Effector CD4-positive, alpha-beta T cell (primary cell): ENCODE measurements at places on chromosomes 4 and X.
A peak's percentile ranks its signal among the peaks of the same experiment; 100 is the strongest.

DNA sequence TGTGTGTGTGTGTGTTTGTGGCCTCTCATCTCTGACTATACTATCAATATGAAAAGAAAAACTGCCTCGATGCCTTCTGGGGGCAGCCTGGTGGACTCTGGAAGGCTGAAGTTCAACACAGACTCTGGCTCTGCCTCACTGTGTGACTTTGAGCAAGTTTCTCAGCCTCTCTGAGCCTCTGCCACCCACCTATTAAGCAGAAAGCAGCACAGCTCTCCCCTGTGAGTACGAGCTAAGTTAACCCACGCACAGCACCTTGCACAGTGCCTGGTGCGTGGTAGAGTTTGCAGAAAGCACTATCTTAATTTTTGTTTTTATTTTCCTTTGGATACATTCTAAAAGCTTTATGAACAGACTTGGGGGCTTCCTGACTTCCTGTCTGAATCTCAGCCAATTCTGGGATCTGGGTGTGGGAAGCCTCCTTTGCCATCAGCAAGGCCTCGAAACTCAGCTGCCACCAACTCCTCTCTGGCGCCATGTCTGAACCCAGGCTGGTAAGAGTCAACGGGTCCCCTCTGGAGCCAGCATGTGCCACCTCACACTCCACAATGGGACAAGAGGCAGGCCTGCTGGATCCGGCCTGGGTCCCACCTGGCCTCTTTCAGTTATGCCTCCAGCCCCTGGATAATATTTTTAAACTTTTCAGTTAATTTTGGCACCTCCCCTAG lies 57.3 kb downstream of the JAKMIP1 start:
- no peak for DNase-seq

GRCh38 chr4:5753366-5753765 lies 42.4 kb downstream of the EVC start:
- no peak for DNase-seq

GRCh38 chrX:14083783-14084182 lies 54.1 kb upstream of the GEMIN8 start:
- no peak for DNase-seq

DNA sequence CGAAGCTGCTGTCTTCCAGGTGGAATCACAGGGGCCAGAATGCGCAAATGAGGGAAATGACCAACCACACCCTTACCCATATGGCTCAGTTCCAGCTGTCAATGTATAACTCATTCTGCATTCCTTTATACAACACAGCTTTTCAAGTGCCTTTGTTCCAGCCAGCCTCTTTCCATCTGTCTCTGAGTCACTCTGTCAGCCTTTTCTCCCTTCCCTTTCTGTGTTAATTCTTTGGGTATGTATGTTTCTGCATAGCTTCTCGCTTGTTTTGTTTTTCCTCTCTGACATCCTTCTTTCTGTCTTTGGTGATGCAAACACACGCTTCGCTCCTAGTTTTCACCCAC lies 54.5 kb downstream of the RS1 start:
- no peak for DNase-seq

DNA sequence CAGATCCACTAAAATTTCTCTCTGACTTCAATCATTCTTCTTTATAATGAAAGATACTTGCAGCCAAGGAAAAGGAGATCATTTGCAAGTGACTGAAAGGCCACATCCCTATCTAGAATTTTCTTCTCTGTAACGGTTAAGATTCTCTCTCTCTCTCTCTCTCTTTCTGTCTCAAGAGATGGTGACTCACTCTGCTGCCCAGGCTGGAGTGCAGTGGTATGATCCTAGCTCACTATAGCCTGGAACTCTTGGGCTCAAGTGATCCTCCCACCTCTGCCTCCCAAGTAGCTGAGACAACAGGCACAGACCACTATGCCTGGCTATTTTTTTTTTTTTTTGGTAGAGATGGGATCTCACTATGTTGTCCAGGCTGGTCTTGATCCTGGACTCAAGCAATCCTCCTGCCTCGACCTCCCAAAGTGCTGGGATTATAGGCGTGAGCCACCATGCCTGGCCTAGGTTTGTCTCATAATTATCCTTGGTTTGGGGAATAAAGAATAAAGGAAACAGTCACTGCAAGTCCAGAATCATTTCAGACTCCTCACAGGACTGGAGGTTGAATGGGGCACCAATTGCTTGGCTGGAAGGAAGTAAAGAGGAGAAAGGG lies 33.3 kb upstream of the GALNT7 start:
- no peak for DNase-seq

GRCh38 chrX:39894683-39895082 lies 203.1 kb downstream of the BCOR start:
- no peak for DNase-seq

DNA sequence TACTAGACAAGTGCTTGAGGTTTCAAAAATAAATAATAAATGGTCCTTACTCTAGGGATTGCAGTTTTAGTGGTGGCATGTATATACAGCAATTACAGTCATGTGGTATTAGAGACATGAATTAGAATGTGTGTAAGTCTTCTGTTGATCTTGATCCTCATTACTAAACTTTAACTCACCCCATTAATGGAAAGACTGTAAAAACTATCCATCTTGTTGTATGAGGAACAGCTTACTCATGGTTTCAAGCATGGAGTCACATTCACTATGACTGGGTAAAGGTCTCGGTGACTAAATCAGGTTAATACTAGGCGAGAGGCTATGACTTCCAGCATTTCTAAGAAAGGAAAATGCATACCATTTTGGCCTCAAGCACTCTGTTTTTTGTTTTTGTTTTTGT lies 107.0 kb upstream of the HPGD start:
- no peak for DNase-seq

DNA sequence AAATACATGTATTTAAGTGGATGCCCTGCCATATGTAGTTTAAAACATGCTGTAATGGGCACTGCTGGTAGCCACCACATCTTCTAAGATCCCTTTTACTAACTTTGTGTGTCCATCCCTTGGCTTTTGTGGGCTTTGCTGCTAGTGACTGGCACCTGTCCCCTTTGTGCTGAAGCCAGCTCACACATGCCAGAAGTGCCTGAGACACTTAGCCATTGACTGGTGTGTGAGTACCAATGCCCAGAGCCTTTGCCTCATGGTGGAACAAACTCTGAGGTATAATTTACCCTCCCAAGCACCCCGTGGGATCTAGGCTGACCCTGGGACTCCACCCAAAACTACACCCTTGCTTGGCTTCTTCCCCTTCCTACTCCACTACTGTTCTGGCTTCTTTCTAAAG lies 33.0 kb downstream of the ARHGAP6 start:
- DNase-seq: no peak

- DNase-seq: no peak
These were observed 142.3 kb downstream of the ARHGAP24 start for GRCh38 chr4:85617202-85617601.

- DNase-seq: no peak
These were observed 454.2 kb downstream of the GRIA2 start for GRCh38 chr4:157674699-157675098.

DNA sequence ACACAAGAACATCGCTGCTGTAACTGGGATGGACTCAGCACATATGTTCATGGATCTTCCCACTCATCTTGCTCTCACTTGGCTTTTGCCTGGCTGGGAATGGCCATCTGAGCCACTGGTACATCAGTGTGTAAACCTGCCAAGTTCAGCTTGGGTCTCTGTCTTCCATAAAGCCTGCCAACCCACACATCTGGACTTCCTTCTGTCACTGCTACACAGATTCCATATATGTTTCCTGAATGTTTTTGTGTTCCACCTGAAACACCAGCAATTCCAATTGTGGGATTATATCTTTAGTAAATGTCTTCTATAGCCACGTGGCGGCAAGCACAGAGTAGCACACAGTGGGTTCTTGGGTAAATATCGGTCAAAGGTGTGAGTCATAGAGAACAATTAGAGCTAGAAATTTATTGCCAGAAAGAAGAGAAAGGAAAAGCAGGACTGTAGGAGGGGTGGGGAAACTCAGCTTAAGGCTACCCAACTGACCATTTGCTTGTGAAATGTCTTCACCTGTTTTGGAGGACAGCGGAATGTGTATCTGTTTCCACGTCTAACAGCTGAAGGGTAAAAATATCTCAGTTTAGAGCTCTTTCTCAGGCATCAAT lies 125.9 kb downstream of the MFAP3L start:
- DNase-seq: no peak

DNA sequence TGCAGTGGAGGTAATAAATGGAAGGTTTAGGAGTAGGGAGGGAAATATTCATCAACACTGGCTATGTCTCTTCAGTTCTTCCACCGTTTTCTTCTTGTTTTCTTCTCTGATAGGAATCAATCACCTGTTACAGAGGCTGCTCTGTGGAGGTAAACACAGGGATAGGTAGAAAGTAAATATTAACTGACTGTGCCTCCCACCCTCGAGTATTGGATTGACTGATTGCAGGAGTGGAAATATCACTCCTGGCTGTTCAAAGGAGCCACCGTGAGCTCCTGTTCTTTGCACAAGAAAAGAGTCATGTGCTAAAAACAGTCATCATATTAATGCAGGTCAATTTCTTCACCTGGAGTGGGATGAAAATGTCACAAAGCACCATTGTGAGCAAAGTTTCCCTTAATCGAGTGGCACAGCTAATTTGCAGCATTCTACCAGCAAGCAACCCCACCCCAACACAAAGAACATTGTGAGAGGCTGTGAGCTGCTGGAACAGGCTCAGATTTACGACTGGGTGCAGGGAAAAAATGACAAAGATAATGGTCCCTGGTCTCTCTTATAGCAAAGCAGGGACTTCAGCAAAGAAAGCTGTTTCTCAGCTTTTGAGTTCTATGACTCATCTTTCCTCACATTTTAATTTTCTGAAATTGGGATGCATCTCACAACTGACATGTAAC lies 113.7 kb upstream of the TSPAN5 start:
- DNase-seq: no peak

GRCh38 chrX:54920610-54921426 lies at the start of gene TRO:
Gene TRO, plus strand, starts transcription at chrX:54920824. Its CDS starts 1,423 bp downstream, at chrX:54922247.
- no peak for DNase-seq

DNA sequence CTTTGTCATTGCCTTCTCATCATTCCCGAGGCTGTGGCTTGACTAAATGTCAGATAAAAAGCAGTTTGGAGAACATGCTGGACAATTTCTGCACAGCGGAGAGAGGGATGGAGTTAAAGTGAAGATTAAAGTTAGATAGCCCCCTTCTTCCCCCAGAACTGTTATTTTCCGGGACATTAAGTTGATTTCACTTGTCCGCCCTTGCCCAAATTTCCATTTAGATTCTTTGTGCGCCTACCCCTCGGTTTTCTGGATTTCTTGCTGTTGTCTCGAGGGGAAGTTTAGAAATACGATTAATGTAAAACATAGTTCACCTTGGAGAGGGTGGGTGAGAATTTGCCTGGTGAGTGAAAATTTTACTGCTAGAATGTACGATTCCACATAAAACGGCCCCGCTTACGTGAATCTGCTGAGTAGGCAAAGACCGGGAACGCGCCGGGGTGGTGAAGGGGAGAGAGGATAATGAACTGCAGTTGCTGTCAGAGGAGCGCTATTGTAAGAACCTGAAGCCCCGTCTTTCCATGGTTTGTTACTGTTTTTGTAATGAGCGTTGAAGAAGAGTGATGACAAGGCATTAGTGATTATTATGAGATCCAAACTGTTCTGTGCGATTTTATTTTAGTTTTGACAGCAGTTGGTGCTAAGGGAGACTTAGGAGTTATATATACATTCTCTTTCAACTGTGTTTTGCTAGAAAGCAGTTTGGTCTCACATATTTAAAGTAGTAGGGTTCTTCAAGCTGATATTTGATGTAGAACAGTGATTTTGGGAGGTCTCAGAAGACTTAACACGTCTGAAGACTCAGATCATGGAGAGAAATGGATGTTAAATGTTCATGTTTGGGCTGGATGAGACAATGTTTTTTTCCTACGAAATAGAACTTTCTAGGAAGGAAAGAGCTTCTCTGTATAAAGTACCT lies 73.0 kb downstream of the AFF1 start:
- DNase-seq: peak; percentile 11

DNA sequence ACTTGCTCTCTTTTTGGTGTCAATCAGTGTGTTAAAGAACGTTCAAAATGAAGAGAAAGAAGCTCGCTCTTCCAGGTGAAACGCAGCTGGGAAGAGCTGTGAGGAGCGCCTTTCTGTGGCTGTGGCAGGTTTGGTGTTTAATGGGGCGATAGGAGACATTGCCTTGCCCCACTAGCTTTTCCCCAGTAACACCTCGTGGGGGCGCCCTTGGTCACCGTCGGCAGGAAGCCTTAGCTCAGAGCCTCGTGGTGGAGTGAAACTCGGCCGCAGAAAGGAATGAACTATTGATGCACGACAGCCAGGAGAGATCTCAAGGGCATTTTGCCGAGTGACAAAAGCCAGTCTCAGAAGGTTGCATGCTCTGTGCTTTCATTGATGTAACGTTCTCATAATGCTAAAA lies 65.1 kb downstream of the GPR143 start:
- DNase-seq: no peak

GRCh38 chr4:173707658-173708419 lies 177.8 kb upstream of the HAND2 start:
- DNase-seq: no peak

- DNase-seq: no peak
These were observed 635.9 kb upstream of the FRG1 start for GRCh38 chr4:189304809-189305208.
